Kidney (tissue), 22 donors: ENCODE measurements at places on chromosomes 6 and 20. TPM values are rescaled to one million over a fixed set of nuclear protein-coding genes. Genes with fewer than 3 reads are reported as not detected.
A peak's percentile ranks its signal among the peaks of the same experiment; 100 is the strongest.

DNA sequence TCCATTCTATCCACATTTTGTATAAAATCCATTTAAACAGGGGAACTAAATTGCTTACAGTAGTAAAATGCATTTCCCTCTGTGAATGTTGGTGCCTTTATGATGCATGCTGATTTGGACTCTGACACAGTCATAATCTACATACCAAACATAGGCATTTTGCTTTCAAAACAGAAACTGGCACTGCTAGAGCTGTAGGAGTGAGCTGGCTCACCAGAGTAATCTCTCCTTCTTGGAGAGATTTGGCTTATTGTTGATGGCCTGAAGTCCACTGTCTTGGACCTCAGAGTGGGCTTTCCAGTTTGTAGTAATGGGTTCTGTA is 363.2 kb upstream of the FLRT3 start:
- H3K4me3 ChIP-seq = no peak overlapping the region
- no peaks in the 10 kb centered on the region for H3K4me1 ChIP-seq
- H3K36me3 ChIP-seq = no peaks in the 10 kb centered on the region
- no peak overlapping the region for H3K27ac ChIP-seq

DNA sequence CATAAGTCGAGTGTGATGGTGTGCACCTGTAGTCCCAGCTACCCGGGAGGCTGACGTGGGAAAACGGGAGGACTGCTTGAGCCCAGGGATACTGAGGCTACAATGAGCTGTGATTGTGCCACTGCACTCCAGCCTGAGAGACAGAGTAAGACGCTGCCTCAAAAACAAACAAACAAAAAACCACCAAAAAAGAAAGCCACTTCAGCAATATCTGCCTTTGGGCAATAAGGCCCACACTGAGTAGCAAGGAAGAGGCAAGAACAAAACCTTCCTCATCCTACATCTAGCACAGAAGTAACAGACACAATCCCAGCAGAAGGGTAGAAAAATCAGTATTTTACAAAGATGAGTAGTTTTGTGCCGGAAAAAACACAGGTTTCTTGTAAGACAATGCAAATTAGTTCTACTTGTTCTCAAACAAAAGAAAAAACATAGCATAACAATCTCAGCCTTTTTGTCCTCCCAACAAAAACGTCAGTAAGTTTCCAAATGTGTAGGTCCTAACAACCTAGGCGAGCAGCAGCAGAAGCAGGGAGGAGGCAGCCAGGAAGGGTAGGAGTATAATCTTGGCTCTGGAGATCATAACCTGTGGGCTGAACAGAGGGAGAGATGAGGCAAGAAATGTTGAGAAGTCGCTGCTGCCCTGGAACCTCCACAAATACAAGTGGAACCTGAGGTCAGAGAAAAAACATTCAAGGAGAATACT is 5.7 kb downstream of the PPP1R10 start:
- H3K36me3 ChIP-seq = peaks cover 38% of the 10 kb centered on the region
- DNase-seq = no peak
- no peak overlapping the region for H3K27ac ChIP-seq
- no peak overlapping the region for H3K4me3 ChIP-seq
- peaks cover 6% of the 10 kb centered on the region for H3K4me1 ChIP-seq
- no peaks in the 10 kb centered on the region for H3K27me3 ChIP-seq

DNA sequence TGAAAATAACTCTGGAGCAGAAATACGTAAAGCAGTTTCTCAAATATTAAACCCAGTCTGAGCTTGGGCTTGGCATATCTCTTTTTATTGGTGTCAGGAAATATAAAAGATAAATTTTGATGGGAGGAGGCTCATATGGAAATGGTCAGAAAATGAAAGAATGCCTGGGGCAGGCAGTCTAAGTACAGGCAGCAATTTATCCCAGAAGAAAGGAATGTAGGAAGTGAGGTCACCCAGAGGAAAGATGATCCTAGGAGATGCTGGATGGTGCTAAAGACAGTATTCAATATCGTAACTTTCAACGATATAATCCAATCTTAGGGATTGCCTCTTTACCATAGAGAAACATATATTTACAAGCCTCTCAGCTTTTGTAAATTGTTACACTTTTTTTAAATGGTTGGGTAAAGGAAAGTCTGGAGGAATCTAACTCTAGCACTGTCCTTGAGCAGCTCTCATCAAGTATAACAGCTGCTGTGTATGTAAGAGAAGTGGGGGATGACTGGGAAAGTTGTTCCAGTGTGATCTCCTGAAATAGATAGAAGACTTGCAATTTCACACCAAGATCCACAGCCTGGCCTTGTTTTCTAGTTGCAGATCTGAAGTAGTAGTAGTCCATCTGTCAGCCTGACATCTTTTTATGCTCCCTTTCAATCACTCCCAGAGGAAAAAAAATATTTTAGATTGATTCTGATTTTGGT is 256.9 kb upstream of the SASH1 start:
- DNase-seq = no peak
- H3K36me3 ChIP-seq = no peaks in the 10 kb centered on the region
- H3K4me3 ChIP-seq = no peak overlapping the region
- no peaks in the 10 kb centered on the region for H3K4me1 ChIP-seq

- H3K27ac ChIP-seq = peak overlapping the region; percentile 92
- peak; percentile 81 for DNase-seq
- peak overlapping the region; percentile 86 for H3K4me3 ChIP-seq
- no peaks in the 10 kb centered on the region for H3K27me3 ChIP-seq
- peaks cover 16% of the 10 kb centered on the region for H3K4me1 ChIP-seq
These were observed 417 bp downstream of the VAPB start for GRCh38 chr20:58389324-58389967.

The TAAR5 gene
- not detected for polyA plus RNA-seq

The C6orf62 gene
- 55.8 TPM for polyA plus RNA-seq
